CD4-positive, alpha-beta T cell treated with Interleukin-15 for 1 hour (primary cell): ENCODE measurements at places on chromosomes 3 and 15.

DNA sequence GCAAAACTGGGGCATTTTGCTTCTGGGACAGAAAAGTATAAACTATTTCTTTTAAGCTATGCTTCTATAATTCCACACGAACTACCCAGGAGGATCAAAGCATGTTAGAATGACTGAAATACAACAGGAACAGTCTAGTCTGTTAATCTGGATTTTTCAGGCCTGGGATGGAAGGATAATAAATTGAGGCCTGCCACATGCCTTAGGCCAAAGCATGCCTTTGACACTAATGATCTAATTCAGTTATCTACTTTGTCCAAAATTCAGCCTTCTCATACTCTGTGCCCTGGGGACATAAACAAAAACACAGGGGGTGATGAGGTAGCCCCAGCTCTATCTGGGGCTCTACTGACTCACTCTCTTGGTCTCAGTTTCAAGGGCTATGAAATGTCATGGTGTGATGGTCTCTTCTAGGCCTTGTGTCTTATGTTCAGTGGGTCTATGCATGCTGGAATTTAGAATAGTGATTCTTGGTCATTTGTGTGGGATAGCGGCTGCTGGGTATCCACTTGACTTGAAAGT lies 32.5 kb downstream of the GAP43 start:
- no peak for DNase-seq

DNA sequence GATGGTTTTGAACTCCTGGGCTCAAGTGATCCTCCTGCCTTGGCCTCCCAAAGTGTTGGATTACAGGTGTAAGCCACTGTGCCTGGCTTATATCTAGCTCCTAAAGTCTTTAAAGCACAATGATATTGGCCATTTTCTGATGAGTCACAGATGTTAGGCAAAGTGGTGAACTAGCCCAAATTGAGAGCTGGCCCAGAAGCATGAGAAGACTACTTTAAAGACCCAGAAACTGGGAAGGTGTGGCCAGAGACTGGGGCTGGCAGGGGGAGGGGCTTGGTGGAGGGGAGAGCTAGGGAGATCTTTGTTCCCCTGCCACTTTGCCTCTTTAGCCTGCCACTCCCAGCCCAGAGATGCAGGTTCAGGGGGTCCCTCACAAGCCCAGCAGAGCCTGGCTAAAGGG lies 21.6 kb downstream of the CHRNA3 start:
- no peak for DNase-seq

DNA sequence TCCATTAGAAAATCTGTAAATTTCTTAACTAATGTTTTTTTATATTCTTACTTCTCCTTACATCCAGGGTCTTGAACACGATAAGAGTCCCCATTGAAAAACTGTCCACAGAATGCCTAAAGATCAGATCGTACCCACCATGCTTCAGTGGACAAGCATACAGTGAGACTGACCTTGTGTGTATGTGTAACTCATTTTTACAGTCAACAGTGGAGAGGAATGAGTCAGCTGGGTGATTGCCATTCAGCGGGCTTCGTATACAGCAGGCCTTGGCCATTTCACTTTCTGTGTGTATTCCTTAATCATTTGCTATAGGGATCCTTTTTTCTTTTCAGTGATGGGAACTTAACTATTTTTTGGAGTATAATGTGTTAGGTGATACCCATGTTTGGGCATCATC lies 10.6 kb downstream of the PARP14 start:
- DNase-seq = no peak

- DNase-seq = no peak
These were observed 95.1 kb downstream of the APBA2 start for GRCh38 chr15:28980709-28981350.

GRCh38 chr15:78093242-78094020 lies 1.1 kb downstream of the SH2D7 start:
- DNase-seq = no peak

DNA sequence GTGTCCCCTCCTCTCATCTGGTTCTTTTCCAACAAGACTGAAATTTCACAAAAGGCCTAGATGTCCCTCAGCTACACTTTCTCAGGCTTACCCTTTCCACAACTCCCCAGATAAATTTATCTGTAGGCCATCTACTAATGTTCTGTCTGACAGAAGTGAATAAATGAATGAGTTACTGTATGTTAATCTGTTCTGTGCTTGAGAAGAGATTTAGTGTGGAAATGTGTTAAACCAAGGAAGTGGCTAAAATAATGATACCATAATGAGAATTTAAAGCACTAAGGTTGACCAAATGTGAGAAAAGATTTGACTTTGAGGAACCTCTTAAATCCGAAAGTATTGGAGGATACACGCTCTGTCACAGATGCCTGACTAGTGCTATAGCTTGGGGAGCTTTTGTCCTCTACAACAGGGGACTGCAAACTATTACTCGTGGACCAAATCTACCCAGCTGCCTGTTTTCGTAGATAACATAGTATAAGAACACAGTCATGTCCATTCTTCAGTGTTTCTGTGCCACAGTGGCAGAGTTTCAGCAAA lies 74.8 kb upstream of the P2RY1 start:
- no peak for DNase-seq

DNA sequence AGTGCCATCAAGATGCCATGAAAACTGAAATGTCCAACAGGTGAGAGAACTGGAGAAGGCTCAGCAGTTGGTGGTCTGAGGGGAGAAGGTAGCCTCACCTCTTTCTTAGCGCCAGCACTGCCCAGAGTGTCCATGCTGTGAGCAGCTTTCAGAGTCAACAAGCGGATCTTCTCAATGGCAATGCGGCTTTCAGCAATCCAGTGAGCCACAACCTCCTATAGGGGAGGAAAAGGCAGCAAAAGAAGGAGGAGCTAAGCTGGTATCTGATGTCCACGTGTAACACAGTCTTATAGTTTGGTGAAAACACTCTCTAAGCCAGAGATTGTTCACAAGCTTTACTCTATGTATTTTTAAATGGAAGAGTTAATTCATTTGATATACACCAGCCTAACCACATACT lies 36.1 kb upstream of the ACKR4 start:
- no peak for DNase-seq

DNA sequence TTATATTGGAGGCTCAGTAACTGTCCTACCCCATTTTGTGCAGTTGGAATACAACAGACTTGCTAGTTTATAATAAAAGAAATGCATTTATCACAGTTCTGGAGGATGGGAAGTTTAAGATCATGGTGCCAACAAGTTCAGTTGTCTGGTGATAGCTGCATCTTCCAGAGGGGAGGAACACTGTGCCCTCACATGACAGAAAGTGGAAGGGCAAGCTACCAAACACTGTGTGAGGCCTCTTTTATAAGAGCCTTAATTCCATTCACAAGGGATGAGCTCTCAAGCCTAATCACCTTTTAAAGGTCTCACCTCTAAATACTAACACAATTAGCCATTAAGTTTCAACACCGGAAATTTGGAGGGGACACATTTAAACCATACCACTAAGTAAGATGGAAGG lies 1073.9 kb downstream of the PLOD2 start:
- DNase-seq = no peak

- no peak for DNase-seq
These were observed 1.3 kb downstream of the PAQR9 start for GRCh38 chr3:142962175-142962519.

- no peak for DNase-seq
These were observed 49.5 kb upstream of the STXBP5L start for GRCh38 chr3:120858521-120858920.

- DNase-seq = no peak
These were observed 24.8 kb downstream of the UQCC5 start for GRCh38 chr3:52561028-52561747.
